ENCODE measurements at places on chromosomes 7 and 10. TPM values are rescaled to one million over a fixed set of nuclear protein-coding genes. Genes with fewer than 3 reads are reported as not detected.

HOXA6 gene
- total RNA-seq, result not detected

SORBS1 gene
- 114 TPM for total RNA-seq

TAS2R38 gene
- not detected for total RNA-seq

NAT16 gene
- 2.1 TPM for total RNA-seq

PPP1R9A gene
- 62.0 TPM for total RNA-seq

All from cerebellum (tissue), 4 donors.